GM12864 (cell line): ENCODE measurements at places on chromosomes 4 and X.

DNA sequence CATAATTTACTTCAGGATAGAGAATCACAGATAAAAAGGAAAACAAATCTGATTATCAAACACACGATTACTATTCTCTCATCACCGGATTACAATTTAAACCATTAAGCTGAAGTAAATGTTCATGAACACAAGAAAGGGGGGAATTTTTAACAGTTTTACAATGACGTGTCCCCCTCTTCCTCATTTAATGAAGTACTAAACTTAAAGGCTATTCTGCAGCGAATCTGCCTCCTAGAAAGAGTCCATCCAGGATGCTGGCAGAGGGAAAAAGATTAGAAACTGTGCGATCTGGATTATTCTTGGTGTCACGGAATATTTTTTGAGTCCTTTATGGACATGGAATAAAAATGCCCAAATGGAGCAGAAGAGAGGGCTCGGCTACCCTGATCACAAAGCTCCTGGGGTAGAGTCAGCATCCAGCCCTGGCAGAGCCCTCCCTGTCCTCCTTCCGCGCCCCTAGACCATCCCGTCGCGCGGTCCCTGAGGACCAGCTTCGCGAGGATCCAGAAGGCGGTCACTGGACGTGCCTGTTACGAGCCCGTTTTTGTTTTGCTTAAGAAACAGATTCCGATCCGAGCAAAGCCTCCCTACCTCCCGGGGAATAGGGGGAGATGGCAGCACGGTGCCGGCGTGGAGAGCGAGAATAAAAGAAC, 1.2 kb downstream of the ELF2 start:
- DNase-seq = no peak

- no peak for DNase-seq
Measured at GRCh38 chr4:80197601-80198440, 518 bp downstream of the PRDM8 start.

- peak; percentile 73 for DNase-seq
Measured at GRCh38 chr4:14165222-14165920, 537.8 kb upstream of the BOD1L1 start.

- DNase-seq = no peak
Measured at GRCh38 chr4:158001756-158002155, 171.1 kb downstream of the GASK1B start.

GRCh38 chrX:136827026-136827425, 46.3 kb upstream of the ARHGEF6 start:
- no peak for DNase-seq

DNA sequence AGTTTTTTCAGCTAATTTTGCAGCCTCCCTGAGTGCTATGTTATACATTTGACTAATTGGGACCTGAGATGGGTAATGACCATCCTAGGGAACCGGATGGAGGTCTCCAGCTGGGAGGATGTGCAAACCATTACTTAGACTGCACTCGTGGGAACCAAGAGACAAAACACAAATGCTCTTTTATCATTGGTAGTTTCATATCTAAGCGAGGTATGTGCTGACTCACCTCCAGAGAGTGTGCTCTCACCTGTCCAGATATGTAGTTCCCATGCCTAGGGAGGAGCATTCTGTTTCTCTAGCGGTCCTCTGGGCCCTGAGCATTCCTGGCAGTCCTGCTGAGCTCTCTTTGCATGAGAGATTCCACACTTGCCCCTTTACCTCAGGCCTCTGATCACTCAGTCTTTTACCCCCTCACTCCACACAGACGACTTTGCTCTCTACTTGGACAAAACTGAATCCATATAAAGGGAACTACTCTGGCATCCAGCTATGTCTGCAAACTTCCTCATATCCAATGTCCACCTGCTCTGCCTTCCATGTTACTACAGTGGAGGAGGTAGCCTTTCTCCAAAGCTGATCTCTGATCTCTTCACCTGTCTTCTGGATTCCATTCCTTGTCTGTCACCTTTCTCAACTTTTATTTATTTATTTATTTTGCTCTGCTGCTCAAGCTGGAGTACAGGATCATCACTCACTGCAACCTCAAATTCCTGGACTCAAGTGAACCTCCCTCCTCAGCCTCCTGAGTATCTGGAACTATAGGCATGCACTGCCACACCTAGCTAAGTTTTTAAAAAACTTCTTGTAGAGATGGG, 88.4 kb downstream of the LRP2BP start:
- peak; percentile 95 for DNase-seq

DNA sequence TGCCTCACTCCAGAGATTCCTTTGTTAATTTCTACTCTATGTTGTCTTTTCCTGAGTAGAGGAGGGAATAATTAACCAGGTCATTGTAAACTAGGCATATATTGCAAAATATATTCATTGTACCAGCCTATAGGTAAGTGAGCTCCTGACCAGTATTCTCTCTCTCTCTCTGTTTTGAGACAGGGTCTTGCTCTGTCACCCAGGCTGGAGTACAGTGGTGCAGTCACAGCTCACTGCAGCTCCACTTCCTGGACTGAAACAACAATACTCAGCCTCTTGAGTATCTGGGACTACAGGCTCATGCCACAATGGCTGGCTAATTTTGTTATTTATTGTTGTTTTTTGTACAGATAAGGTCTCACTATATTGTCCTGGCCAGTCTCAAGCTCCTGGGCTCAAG, 198.3 kb downstream of the ARAP2 start:
- DNase-seq = no peak

DNA sequence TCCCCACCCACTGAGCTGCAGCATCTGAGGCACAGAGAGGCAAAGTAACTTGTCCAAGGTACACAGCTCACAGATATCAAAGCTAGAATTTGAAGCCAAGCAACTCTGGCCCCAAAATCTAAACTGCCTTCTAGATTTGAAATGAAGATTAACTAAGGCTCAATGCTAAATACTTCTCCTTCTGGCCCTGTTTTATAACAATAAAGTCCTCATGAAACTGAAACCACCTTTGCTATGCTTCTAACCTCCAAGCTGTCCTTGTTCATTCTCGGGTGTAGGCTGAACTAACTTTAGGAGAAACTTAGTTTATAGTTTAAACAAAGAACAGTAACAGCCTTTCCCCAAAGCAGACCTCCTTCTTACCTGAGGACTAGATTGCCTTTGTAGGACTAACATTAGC, 93.6 kb downstream of the DCTD start:
- DNase-seq = no peak

GRCh38 chr4:146450524-146450923, 71.2 kb downstream of the SLC10A7 start:
- no peak for DNase-seq

DNA sequence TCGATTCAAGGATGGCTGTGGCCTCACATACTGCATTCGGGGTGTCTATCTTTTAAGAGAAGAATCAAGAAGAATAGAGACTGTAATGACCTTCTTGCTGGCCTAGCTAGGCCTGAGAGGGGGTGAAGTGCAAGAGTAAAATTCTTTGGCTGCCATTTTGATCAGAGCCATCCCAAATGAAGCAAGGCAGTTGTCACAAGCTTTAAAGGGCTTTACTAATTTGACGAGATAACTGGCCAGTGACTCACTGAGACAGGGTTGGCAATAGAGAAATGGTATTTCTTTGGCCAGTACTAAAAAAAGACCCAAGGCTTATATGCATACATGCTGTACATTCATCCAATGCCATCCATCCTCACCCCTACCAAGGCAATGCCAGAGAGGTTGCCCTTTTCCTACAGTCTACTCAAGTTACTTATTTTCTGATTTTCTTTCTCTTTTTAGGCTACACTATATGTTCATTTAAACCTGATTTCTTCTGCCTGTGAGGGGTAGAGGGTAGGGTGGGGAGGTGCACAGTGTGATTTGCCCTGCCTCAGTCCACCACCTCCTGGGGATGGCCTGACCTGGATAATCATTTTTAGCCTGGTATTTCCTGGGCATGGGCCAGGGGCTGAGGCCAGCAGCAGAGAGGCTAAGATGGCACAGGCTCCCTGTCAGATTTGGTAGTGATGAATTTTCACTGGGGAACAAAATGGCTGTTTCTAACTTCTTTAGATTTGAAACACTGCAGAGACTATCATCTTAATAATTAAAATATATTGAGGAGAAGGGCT, 32.2 kb downstream of the ATG4A start:
- no peak for DNase-seq

- DNase-seq = no peak
Measured at GRCh38 chr4:99305638-99306400, 15.0 kb upstream of the ADH1A start.

DNA sequence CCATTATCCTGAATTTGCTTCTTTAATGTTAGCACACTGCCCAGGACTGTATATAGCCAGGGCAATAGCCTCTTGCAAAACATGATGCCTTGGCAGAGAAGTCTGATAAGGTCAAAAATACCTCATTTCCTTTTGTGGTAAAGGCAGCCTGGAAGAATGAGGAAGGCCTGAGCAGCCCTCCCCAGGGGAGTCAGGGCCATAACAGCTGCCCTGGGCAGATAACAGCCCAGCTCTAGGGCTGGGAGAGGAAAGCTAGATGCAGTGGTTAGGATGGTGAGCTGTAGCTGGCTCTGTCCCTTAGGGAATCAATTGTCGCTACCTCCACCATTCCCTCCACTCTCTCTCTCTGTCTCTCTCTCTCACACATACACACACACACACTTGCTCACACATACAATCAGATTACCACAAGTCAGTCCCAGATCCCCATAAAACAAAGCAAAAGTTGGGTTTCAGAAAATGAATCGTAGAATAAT, 29.2 kb downstream of the EFHC2 start:
- no peak for DNase-seq

DNA sequence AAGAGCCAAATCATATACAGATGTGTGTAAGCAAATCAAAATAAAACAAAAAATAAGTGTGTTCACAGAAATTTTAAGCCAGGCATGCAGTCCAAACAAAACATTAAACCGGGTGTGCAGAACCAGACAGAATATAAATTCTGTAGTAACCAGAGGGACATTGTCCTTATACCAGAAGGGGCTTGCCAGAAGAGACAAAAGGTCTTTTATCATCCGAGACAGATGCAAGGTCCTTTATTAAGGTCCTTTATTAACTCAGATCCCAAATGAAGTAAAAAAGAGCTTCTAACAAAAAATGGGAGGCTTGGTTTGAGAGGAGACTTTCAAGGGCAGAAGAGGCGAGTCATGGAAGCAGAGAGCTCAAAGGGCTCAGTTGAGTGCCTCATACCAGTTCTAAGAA, 59.2 kb downstream of the RGS12 start:
- DNase-seq = no peak

GRCh38 chr4:88999392-88999930, 57.5 kb downstream of the FAM13A start:
- DNase-seq = no peak

DNA sequence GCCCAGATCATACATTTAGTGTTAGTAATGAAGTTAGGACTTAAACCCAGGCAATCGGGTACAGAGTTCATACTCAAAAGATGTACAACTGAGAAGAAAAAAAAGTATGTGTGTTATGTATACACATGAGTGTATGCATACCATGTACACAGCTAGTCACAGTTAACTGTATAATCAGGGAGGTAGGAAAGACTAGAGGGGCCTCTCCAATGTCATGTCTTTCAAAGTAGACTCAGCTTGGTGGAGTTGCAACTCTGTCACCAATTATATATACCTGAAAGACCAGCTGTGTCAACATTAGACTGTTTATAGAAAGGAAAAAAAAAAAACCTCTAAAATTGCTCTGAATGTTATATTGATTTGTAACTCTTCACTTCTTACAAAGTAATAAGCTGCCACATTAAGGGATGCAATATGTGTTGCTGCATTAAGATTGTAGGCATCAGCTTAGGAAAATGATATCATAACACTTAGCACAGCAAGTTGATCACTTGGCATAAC, 167.5 kb downstream of the DCTD start:
- DNase-seq = no peak

DNA sequence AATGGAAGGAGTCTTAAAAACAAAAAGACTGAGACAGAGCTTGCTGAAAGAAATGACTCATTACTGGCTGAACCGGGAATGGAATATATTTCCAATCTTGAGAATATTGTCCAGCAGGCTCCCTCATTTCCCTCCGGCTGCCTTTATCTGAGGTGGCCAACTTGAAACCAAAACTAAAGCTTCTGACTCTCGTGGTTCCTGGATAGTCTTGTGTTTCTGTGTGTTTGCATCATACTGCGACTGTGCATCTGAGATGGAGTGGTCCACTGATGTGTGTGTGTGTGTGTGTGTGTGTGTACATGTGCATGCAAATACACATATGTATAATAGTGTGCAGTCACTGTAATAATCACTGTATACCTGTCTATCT, 145.6 kb upstream of the SCML1 start:
- DNase-seq = no peak

- no peak for DNase-seq
Measured at GRCh38 chr4:67853336-67853735, 30.5 kb downstream of the TMPRSS11D start.

GRCh38 chrX:27976284-27976683, 5.0 kb downstream of the DCAF8L1 start:
- no peak for DNase-seq

DNA sequence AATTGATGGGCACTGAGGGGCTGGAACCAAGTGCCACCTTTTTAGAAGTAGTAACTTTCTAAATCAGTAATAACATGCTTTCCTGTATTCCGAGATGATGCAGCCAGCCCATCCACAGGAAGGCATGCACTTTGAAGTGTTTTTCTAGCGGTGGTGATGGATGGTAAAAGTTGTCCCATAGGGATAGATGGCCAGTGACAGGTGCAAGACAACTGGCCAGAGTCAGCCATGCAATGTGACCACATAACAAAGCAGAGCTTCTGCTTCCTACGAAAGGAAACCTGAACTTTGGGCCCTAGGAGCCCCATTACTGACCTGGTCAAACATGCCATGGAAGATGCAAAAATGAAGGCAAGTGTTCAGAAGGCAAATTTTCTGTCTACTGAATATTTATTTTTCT, 72.3 kb downstream of the NR3C2 start:
- no peak for DNase-seq

- DNase-seq = no peak
Measured at GRCh38 chr4:24428850-24429249, 155.5 kb downstream of the DHX15 start.

DNA sequence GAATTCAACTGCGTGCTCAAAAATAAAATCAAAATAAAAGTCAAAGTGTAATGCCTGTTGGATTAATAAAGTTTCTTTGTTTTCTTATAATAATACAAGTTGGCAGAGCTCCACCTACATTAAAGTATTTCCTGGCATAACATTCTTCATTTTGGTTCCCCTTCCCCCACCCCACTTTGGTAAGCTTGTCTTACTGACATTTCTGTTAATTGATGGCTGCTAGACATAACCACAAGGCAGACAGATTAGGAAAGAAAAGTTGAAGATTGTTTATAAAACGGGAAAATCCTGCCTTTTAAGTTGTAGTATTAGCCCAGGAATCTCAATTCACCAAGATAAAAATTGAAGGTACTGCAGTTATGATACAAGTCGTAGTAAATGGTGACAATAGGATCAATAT, 246.5 kb upstream of the RPS6KA3 start:
- DNase-seq = no peak
